ENCODE measurements at places on chromosomes 16 and 17.
A peak's percentile ranks its signal among the peaks of the same experiment; 100 is the strongest.

DNA sequence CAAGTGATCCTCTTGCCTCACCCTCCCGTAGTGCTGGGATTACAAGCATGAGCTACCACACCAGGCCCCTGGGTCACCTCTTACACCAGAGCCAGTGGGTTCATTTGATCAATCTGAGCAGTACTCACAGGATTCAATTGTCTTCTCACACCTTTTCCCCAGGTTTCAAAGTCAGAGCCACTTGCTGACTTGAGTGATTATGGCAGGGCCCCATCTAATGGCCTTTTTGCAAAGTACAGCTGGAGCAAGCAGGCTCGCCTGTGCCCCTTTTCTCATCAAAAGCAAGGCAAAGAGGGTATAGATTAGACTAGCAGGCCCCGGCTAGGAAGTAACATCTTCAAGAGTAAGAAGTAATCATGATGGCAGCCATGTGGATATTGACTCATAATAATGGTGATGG is 114.8 kb upstream of the NOL11 start:
- peak; percentile 31 for DNase-seq

- DNase-seq: no peak
Measured at GRCh38 chr16:85384833-85385462, 228.2 kb upstream of the GSE1 start.

GRCh38 chr16:11320170-11320569 is 25.1 kb upstream of the RMI2 start:
- no peak for DNase-seq

DNA sequence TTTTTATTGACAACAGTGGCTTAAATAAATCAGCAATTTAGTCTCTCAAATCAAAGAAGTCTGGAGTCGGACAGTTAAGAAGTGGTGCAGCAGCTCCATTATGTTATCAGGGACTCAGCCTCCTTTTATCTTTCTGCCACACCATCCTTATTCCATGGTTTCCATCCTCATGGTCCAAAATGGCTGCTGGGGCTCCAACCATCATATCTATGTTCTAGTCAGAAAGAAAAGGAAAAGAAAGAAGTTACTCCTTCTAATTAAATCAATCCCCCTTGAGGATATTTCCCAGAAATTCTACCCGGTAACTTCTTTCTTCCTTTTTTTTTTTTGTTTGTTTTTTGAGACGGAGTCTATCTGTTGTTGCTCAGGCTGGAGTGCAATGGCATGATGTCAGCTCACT is 109.5 kb downstream of the HS3ST2 start:
- DNase-seq: no peak

DNA sequence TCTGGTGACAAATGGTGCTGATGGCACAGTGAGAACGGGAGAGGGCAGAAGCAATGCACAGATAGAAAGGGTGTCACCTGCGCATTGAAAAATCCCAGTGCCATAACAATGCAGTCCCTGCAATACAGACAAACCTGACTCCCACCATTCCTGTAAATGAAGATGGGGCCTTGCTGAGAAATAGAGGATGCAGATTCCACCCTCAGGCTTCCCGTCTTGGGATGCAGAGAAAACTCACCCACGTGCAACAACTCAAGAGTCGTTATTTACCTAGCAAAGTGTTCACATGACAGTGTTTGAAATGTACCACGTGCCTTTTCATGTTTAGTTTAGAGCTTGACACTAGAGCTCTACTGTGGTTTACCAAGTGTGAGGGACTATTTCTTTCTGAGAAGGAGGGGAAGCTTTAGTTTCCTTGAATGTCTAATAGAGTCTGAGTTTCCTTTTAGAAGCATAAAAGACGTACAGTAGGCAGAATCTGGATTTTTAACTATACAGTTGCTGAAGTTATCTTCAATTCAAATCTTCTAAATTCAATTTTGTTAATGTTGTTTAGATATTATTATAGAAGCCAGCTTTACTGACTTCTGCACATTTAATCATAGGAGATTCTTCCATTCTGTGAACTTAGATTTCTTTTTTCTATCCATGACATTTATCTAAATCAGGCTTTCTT is 35.6 kb downstream of the WWOX start:
- no peak for DNase-seq

GRCh38 chr16:47774661-47775060 is 313.5 kb downstream of the PHKB start:
- DNase-seq: no peak

DNA sequence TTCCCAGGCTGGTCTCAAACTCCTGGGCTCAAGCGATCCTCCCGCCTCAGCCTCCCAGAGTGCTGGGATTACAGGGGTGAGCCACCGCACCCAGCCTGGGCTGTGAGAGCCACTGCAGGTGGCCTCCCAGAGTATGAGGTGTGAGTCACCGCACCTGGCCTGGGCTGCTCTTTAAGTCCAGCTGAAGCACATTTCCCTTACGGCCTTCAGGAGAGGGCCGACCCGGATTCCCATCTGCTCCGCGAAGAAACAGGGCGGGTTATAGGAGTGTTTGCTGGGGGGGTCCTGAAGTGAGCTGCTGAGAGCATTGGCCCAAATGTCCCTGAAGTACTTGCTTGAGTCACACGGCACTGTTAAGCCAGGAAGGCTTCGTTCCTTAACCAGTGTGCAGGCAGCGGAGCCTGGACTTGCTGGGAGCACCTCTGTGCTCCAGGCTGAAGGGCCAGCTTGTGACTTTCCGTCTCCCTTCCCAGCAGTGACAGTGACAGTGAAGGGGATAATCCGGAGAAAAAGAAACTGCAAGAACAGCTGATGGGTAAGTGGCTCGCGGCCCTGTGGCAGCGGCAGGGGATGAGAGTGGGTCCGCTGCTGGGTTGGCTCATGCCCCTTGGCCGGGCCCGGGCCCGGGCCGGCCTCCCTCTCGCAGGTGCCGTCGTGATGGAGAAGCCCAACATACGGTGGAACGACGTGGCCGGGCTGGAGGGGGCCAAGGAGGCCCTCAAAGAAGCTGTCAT is 7.2 kb downstream of the VPS4A start:
- no peak for DNase-seq

DNA sequence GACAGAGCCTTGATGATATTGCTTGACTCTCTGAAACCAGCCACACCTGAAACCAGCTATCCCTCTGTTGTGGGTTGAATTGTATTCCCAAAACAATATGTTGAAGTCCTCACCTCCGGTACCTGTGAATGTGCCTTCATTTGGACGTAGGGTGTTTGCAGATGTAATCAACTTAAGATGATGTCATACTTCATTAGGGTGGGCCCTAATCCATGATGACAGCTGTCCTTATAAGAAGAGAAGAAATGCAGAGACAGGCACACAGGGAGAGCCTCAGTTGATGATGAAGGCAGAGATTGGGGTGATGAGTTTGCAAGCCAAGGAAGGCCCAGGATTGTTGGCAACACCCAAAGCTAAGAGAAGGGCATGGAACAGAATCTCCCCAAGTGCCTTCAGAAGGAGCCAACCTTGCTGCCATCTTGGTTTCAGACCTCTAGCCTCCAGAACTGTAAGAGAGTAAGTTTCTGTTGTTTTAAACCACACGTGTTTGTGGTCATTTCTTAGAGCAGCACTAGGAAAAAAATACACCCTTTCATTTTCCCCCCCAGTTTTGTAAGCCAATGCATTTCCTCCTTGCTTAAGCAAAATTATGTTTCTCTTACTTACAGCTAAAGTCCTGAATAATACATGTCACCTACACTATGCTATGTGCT is 29.4 kb upstream of the MYH10 start:
- no peak for DNase-seq

- DNase-seq: no peak
Measured at GRCh38 chr17:7582396-7583252, 1.0 kb upstream of the MPDU1 start.

DNA sequence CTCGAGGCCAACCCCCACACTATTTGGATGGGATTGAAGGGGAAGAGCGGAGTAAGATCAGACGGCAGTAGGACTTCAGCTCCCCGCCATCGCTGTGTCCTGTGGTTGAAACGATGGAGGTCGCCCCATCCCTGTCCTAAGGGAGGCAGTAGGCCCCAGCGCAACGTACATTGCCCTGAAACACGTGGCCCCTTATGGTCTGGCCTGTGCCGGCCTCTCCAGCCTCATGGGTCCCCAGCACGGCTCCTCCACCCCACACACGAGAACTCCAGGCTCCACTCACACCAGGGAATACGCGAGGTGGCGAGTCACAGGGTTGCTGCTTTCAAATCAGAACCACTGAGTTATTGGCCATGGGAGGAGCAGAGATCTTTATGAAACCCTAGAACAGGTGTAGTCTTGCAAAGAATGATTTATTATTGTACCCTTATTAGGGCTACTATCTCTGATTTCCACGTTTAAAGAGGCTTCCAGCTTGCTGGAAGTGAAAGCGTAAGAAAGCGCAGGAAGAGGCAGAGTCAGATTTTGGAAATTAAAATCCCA is 669 bp upstream of the DCTPP1 start:
- no peak for DNase-seq

DNA sequence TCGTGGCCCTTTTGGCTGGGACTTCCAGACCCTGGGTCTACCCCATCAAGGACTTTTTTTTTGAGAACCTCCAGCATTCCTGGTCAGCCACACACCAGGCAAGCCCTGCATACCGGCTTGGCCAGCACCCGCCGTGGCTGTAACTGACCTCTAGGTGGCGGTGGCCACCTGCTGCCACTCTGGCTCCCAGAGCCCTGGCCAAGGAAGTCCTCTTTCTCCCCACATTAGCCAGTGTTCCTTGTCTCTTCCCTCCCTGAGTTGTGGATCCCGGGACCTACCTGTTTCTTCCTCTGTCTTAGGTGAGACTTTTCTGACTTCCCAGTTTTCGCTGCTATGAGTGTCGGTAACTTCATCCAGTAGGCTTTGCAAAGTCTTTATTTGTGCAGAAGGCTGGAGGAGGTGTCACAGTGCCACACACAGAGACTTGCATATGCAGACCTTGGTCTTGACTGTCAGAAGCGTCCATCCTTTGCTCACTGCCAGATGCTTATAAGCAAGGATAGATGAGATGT is 348.3 kb downstream of the CPPED1 start:
- DNase-seq: no peak

DNA sequence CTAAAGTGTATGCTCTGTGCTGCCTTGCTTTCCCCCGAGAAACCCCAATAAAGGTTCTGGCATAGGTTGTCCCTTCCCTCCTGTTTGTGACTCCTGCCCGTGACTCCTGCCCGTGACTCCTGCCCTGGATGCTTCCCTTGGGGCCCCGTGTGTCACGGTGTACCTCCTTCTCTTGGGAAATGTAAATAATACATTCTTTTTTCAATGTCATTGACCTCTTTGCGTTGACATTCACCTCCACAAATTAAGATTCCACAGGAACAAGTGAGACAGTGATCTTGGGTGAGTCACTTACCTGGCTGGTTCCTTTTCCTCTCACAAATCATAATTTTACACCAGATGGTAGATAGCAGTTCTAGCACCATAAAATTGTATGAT is 632 bp downstream of the CCL15 start:
- DNase-seq: no peak

GRCh38 chr17:51135956-51136355 is 15.3 kb upstream of the SPAG9 start:
- DNase-seq: no peak

DNA sequence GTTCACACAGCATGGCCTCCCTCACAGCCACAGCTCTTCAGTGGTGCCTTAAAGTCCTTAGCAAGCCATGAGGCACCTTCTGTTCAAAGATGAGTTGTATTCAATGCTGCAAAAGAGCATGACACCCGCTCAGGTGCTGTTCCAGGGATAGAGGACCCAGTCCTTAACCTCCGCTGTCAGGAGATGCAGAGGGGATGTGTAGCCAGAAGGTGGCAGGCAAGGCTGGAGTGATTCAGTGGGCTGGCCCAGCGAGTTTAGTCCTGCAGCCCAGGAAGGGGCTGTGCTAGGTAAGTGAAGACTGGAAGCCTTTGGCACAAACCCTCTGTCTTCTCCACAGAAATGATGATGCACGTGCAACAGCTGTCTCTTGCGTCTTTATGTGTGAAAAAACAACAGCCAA is 25.0 kb upstream of the ADAM11 start:
- no peak for DNase-seq

DNA sequence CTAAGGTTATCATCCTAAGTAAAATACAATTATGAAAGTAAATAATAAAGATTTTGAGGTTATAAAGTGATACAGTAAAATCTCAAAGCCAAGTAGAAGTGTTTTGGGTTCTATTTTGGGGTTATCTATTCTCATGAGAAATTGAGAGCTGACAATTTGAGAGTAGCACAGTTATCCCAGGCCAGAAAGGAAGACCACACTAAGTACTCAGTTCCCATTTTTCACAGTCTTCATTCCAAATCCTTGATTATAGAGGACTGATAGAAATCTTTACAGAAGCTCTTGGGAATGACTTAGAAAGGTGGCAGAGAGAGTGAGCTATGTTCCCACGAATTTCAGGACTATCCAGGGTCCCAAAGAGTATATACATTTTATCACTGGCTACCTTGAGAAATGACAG is 4.6 kb downstream of the GFOD2 start:
- no peak for DNase-seq

- DNase-seq: no peak
Measured at GRCh38 chr17:4951486-4951885, 567 bp downstream of the ENO3 start.

DNA sequence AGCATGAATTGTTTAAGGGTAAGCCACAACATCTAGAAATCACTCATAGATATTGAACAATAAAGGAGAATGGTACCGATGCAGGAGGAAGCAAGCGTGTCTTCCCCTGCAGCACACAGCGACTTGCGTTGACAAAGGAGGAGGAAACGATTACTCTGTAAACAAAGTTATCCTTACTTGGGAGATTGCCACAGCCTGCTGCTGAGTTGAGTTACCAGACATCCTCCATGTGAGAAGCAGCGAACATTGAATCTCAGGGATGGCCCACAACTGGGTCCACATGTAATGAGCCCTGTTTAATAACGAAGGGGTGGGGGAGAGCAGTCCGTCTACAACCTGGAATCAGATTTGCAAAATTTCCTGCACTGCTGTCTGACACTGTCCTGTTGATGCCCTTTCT is 27.7 kb downstream of the CLUH start:
- DNase-seq: no peak

DNA sequence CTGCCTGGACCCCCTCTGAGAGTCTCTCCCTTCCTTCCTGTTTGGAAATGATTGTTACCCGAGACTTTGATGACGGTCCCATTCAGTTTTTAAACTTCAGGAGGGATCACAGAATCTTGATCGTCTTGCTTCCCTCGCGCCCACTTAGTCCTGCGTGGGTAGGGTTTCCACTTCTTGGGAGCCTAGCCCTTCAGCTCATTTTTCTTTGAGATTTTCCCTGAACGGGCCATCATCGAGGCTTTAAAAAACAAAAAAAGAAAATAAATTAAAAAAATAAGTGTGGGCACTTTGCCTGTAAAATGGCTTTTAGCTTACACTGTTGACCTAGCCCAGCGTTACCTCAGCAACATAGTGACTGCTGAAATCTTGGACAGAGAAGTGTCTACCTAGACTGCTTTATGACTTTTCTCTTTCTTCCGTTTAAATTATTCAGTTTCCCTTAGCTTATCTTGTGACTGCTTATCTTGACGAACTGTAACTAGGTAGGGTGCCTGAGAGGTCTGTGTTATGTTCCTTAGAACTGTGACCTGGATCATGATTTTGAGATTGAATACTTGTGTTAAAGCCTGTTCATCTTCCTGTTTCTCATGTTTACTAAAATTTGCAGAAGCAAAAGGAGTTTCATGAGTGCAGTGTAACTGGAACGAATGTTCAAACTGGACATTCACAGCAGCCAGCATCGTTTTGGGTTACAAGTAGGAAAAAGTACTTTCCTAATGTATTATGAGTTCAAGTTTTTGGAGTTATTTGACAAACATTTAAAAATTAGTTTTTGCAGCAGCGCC is 874 bp downstream of the WWP2 start:
- DNase-seq: no peak

- DNase-seq: no peak
Measured at GRCh38 chr16:56792967-56793366, 63.0 kb downstream of the NUP93 start.

Data from stimulated activated CD4-positive, alpha-beta T cell treated with anti-CD3 and anti-CD28 coated beads, Interleukin-15, amount 100 ng/mL, for 48 hours (primary cell).